ENCODE measurements at places on chromosomes 11 and 22.

DNA sequence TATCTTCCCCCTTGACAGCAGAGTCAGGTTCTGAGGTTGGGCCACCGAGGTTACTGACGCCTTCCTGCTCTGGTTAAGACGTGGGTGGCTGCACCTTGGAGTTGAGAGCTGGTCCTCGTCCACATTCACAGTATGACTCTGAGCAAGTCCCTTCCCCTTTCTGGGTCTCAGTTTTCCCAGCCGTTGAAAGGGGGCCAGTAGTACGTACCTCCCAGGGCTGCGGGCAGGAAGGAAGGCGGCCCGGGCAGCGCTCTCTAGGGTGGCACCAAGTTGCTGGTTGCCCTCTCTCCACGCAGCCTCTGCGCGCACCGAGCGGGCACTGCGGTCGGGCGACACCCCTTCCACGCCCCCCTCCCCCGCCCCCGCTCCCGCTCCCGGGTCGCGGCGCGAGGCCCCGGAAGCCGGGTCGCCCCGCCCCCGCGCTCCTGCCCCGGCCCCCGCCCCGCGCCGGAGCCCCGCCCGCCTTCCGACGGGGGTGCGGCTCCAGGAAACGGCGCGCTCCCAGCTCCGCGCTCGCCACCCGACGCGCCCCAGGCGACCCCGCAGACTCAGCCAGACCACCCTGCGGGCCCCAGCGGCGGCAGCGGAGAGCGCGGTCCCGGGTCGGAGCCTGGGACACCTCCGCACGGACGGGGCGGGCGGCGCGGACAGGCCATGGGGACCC lies at the start of gene EHBP1L1:
Gene EHBP1L1, plus strand, starts transcription at position 486 of the 664 bp plus-strand sequence. CDS start 250 bp downstream, outside the sequence.
- peak; percentile 87 for DNase-seq

DNA sequence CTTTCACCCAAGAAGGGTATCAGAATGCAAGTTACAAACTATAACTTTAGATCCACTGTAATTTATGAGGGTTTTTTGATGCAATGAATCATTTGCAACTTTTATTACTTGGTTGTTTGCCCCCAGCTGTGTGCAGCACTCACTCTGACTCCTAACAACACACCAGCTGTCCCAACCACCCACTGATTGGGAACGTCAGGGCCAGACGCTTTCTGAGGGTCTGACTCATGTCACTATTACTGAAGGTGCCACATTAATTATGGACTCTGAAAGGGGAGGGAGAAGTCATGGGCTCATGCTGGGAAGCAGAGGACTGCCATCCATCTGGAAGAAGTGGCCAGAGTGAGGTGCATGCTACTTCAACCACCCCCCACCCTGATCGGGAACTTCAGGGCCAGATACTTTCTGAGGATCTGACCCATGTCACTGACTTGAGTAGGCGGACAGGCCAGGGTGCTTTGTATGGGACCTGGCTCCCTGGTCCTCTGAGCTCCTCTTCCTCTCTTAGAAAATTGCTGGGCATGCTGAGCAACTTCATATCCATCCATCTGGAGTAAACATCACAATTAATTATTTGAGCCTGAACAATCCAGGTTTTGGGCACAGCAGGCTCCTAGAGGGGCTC lies 44.9 kb upstream of the DRD2 start:
- DNase-seq, result no peak

DNA sequence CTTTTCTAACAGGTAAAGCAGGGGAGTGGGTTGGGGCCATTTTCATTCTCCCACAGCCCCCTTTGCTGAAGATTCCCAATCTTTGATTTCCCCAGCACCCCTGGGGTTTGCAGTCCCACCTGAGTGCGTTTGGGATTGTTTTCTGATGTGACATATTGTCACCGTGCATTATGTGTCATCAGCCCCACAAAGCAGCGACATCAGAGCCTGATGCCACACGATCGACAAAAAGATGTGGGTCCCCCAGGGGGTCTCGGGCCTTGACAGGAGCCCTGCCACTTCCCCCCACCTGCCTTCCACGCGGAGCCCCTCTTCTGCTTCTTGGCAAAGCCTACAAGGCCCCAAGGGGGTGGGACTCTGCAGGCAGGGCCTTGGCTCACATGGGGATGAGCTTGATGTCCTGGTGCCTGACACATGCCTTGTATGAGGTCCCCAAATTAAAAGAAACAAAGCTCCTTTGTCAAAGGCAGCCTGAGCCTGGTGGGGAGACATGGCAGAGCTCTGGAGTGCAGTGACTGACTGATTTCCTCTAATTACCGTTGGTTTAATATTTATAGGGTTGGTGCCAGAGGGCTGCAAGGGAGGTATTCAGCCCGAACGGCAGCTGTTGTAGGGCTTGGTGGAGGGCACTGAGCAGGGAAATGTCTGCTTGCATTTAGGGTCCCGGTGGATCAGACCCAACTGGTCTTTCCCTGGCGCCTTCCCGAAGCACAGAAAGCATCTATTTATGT lies 149.2 kb downstream of the MIAT start:
- DNase-seq, result no peak

- no peak for DNase-seq
Observed at GRCh38 chr11:60985991-60986915, 14.8 kb downstream of the CD6 start.

DNA sequence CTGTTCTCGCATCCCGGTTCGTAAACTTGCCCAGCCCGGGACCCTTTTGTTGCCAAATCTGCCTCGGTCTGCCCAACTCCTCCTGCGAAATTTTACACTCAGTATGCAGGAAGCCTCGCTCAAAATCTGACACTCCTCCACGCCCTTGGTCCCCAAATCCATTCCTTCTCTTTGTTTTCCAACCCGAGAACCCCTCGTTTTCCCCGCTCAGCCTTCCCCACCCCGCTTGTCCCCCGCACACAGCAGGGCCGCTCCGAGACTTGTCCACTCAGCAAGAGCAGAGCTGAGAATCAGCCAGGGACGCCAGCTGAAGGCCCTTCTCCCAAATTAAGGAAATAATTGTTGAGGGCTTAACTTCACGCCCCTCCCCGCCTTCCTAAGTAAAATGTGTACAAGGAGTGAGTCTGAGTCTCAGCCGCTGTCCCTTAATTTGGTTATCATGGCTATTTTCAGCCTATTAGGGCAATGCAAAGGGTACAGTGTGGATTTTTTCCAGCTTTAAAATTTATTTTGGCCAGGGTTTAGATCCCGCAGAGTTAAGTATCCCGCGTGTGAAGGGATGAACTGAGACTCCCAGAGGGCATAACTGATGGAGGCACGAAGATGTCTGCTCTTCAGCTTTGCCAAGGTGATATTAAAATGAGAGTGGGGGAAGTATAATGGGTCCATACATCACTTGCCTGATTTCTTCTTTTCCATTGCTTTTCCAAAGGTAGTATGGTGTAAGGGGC lies 581 bp upstream of the FBXO3 start:
- no peak for DNase-seq

GRCh38 chr11:115222218-115222862 lies 281.9 kb downstream of the CADM1 start:
- peak; percentile 82 for DNase-seq

DNA sequence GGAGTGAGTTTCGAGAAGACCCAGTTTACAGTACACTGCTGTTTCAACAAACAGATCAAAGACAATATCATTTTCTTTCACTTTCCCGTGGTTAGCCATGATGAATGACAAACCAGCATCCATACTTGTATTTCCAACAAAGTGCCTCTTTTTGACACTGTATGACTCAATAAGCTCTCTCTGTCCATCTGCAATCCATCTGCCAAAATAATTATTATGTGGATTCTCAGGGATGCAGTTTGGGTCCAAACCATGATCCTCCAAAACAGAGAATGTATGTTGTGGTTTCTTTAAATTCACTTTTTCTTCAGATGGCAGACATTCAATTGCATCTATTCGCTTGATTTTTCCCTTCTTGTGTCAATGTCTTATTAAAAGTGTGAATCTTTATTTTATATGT lies 37.8 kb upstream of the RASD2 start:
- no peak for DNase-seq

Data from AG20443 (cell line).